Activated CD4-positive, alpha-beta T cell treated with anti-CD3 and anti-CD28 coated beads, Interleukin-2, amount 50 U/mL, for 4 hours (primary cell): ENCODE measurements at places on chromosomes 4 and X.

DNA sequence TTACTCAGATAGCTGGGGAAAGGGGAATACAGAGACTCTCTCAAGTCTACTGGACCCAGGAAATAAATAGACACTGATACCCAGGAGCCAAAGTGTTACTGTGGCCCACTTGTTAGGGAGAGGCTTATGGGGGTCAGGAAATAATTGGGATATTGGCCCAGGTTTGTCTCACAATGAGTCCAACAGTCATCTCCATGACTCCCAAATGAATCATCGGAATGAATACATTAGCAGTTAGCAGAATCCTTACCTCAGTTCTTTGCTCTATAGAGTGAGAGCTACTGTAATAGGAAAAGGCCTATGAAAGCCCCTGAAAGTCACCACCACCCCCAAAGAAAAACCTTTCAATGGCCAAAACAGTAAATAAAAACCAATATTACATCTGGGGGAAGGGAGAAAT lies 42.4 kb upstream of the ARHGEF6 start:
- DNase-seq: no peak

GRCh38 chr4:171473155-171473554 lies 340.0 kb upstream of the GALNTL6 start:
- DNase-seq: no peak

DNA sequence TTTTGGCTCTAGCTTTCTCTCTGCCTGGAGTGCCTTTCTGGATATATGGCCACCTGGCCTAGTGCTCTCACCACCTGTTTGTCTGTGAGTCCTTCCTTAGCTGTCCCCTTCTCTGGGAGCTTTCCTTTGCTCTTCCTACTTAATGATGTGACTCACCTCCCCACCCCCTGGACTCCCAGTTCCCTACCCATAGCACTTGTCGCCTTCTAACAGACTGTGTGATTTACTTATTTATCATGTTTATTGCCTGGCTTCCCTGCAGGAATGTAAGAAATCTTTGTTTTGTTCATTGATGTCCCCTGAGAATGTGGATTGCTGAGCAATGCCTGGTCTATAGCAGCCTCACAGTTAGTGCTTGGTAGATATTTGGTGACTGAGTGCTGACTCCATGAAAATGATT lies 18.9 kb downstream of the ADD1 start:
- no peak for DNase-seq

- DNase-seq: no peak
These were observed 644.2 kb downstream of the FSTL5 start for GRCh38 chr4:161519611-161520010.
